GM23248 (cell line): ENCODE measurements at places on chromosomes 3 and 15. TPM values are rescaled to one million over a fixed set of nuclear protein-coding genes. Genes with fewer than 3 reads are reported as not detected.

Gene TLR9
- total RNA-seq = not detected in 2 replicates

Gene ZNF35
- total RNA-seq = 7.3 and 21.8 TPM in 2 replicates

Gene RBPMS2
- total RNA-seq = not detected in 2 replicates

Gene CRABP1
- total RNA-seq = not detected in 2 replicates

Gene SLC28A1
- total RNA-seq = not detected in 2 replicates

Gene KNG1
- not detected in 2 replicates for total RNA-seq

Gene MESP1
- not detected in 2 replicates for total RNA-seq

Gene TTC23
- total RNA-seq = 18.6 and 21.0 TPM in 2 replicates

Gene PLA2G4E
- not detected in 2 replicates for total RNA-seq

Gene GALNT15
- 11.7 and 12.9 TPM in 2 replicates for total RNA-seq

Gene CCR2
- total RNA-seq = not detected in 2 replicates

- no peaks in the 10 kb centered on the region for H3K27me3 ChIP-seq
- no peak overlapping the region for H3K4me3 ChIP-seq
- no peak for DNase-seq
- no peaks in the 10 kb centered on the region for H3K4me1 ChIP-seq
- no peak overlapping the region for H3K27ac ChIP-seq
These were observed 69.3 kb downstream of the CLSTN2 start for GRCh38 chr3:140004271-140004670.

- no peaks in the 10 kb centered on the region for H3K27me3 ChIP-seq
- no peak overlapping the region for H3K4me3 ChIP-seq
These were observed 46.9 kb upstream of the PPP2R3A start for GRCh38 chr3:135918600-135918999.

GRCh38 chr3:138303474-138303873 lies 26.2 kb downstream of the NME9 start:
- no peak for DNase-seq
- no peaks in the 10 kb centered on the region for H3K4me1 ChIP-seq
- no peaks in the 10 kb centered on the region for H3K27me3 ChIP-seq
- H3K36me3 ChIP-seq = no peaks in the 10 kb centered on the region

GRCh38 chr3:110528305-110529121 lies 543.1 kb upstream of the NECTIN3 start:
- no peaks in the 10 kb centered on the region for H3K36me3 ChIP-seq
- no peak overlapping the region for H3K4me3 ChIP-seq
- H3K4me1 ChIP-seq = peaks cover 39% of the 10 kb centered on the region

- DNase-seq = peak; percentile 92
- no peaks in the 10 kb centered on the region for H3K36me3 ChIP-seq
These were observed 34.0 kb upstream of the DUSP7 start for GRCh38 chr3:52090131-52090932.

GRCh38 chr15:66833371-66833770 lies 131.3 kb downstream of the SMAD6 start:
- no peaks in the 10 kb centered on the region for H3K27me3 ChIP-seq
- H3K36me3 ChIP-seq = no peaks in the 10 kb centered on the region
- H3K4me1 ChIP-seq = peaks cover 42% of the 10 kb centered on the region
- DNase-seq = no peak
- no peak overlapping the region for H3K4me3 ChIP-seq
- H3K27ac ChIP-seq = peak overlapping the region; percentile 82

DNA sequence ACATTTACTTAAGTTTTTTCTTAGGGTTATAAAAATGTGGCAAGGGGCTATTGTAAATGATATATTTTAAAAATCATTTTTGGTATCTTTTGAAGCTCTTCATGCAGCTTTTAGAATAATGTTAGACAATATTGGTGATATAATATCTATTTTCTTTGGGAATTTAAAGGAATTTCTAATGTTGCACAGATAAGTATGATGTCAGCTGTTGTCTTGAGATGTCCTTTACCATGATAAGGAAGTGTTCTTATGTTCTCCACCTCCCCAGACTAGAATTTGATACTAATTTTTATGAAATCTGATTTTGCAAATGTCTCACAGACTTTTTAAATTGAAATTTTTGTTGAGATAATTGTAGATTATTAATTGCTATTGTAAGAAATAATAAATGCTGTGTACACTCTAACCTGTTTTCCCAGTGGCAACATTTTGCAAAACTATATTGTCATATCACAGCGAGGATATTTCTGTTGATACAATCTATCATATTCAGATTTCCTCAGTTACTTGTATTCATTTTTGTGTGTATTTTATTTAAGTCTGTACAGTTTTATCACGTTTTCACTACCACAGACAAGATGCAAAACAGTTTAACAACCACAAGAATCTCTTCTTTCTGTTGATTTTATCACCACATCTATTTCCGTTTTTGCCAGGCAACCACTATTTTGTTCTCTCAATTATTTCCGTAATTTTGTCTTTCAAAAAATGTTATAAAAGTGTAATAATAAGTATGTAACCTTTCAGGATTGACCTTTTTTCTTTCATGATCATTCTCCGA lies 55.4 kb downstream of the SPRED1 start:
- peaks cover 28% of the 10 kb centered on the region; the same call in 1 of the 2 replicates for H3K36me3 ChIP-seq
- no peak overlapping the region for H3K4me3 ChIP-seq
- DNase-seq = no peak
- H3K4me1 ChIP-seq = 0 out of 2 replicates have a peak, but pooled peaks cover 8% of the 10 kb centered on the region
- H3K27ac ChIP-seq = no peak overlapping the region

- DNase-seq = peak; percentile 12
- 0 out of 2 replicates have a peak, but pooled peaks cover 6% of the 10 kb centered on the region for H3K27me3 ChIP-seq
- H3K4me3 ChIP-seq = no peak overlapping the region
- H3K27ac ChIP-seq = no peak overlapping the region
- H3K4me1 ChIP-seq = no peaks in the 10 kb centered on the region
These were observed 76.2 kb upstream of the LARS2 start for GRCh38 chr3:45311953-45312801.

GRCh38 chr15:90036806-90037510 lies 35.8 kb downstream of the ZNF710 start:
- no peaks in the 10 kb centered on the region for H3K36me3 ChIP-seq
- H3K27ac ChIP-seq = no peak overlapping the region
- DNase-seq = no peak
- H3K4me1 ChIP-seq = peaks cover 24% of the 10 kb centered on the region
- no peaks in the 10 kb centered on the region for H3K27me3 ChIP-seq

GRCh38 chr15:90799639-90800170 lies 68.7 kb upstream of the FURIN start:
- H3K27ac ChIP-seq = no peak overlapping the region
- no peaks in the 10 kb centered on the region for H3K36me3 ChIP-seq
- H3K4me3 ChIP-seq = no peak overlapping the region
- H3K4me1 ChIP-seq = no peaks in the 10 kb centered on the region
- no peak for DNase-seq

- H3K4me1 ChIP-seq = peaks cover 35% of the 10 kb centered on the region
- no peak overlapping the region for H3K4me3 ChIP-seq
- H3K27ac ChIP-seq = no peak overlapping the region
- no peaks in the 10 kb centered on the region for H3K27me3 ChIP-seq
- 0 out of 2 replicates have a peak, but pooled peaks cover 10% of the 10 kb centered on the region for H3K36me3 ChIP-seq
These were observed 358.9 kb downstream of the RBMS3 start for GRCh38 chr3:29639578-29640290.

GRCh38 chr3:13801361-13802204 lies 78.3 kb downstream of the WNT7A start:
- peaks cover 11% of the 10 kb centered on the region for H3K27me3 ChIP-seq
- no peak overlapping the region for H3K4me3 ChIP-seq
- H3K4me1 ChIP-seq = no peaks in the 10 kb centered on the region
- H3K36me3 ChIP-seq = no peaks in the 10 kb centered on the region

DNA sequence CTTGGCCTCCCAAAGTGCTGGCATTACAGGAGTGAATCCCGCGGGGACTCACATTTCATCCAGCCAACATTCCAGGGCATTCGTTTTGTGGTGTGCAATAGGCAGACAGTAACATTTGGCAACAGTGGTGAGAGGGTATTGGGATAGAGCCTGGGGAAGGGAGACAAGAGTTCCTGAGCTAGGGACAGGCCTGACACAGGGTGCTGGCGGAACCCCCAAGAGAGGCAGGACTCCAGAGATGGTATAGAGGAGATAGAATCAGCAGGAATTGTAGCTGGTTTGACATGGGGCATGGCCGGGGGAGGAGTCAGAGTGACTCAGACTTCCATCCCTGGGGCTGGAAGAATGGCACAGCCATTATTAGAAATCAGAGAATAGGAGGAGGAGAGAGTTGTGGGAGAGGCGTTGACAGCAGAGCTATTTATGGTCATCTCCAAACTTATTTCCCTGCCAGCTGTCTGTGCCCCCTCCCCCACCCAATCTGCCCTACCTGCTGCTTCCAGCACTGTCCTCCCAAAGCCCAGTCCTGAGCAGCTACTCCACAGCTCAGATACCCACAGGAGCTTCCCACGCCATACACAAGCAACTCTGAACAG lies 4.4 kb upstream of the IDH2 start:
- no peak overlapping the region for H3K27ac ChIP-seq
- no peaks in the 10 kb centered on the region for H3K36me3 ChIP-seq
- H3K4me1 ChIP-seq = peaks cover 10% of the 10 kb centered on the region; the same call in 1 of the 2 replicates
- H3K4me3 ChIP-seq = no peak overlapping the region
- peak; percentile 73 for DNase-seq

- no peaks in the 10 kb centered on the region for H3K27me3 ChIP-seq
- no peak within 1 kb of the TSS for H3K27ac ChIP-seq
- DNase-seq = no peak
- no peaks in the 10 kb centered on the region for H3K36me3 ChIP-seq
- H3K4me3 ChIP-seq = no peak within 1 kb of the TSS
These were observed at the start of gene CCR4 for GRCh38 chr3:32951410-32951811. TSS of gene CCR4 (plus strand) at chr3:32951644. CDS start at chr3:32953423, 1,779 bp downstream.

- no peaks in the 10 kb centered on the region for H3K36me3 ChIP-seq
- H3K27ac ChIP-seq = no peak overlapping the region
- H3K27me3 ChIP-seq = peaks cover 6% of the 10 kb centered on the region
- peak; percentile 48 for DNase-seq
- H3K4me1 ChIP-seq = 0 out of 2 replicates have a peak, but pooled peaks cover 3% of the 10 kb centered on the region
- H3K4me3 ChIP-seq = no peak overlapping the region
These were observed 12.4 kb downstream of the NTRK3 start for GRCh38 chr15:88243895-88244787.

DNA sequence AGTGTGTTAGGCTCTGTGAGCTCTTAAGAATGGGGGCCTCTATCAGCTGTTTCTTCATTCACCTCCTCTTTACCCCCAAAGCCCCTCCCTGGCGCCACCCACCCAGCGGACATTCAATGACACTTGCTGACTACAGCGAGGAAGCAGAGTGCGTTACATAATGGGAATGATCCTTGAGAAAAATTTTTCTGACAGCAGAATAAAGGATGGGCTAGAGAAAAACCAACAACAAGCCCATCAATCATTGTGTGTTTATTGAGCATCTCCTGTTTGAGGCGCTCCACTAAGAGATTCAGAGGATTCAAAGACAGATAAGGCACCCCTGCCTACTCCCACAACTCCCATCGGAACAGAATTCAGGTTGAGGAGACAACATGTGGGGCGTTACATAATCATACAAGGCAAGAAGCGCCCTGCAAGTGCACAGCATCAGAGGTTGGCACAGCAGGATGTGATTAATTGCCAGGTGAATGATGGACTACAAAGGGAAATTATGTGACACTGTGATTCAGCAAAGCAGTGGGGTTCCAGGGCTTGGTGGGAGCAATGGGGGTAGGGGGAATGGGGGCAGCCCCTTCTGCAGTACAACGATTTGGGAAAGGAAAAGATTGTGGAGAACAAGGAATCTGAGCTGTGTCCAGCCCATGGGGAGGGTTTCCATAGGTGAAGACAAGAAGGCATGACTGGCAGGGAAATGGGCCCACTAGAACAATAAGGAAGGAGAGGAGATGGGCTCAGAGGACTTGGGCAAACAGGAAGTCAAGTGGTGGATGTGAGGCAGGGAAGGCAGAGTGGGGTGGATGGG lies 141.3 kb upstream of the ATP2B2 start:
- no peak overlapping the region for H3K4me3 ChIP-seq
- no peak overlapping the region for H3K27ac ChIP-seq
- no peak for DNase-seq
- no peaks in the 10 kb centered on the region; the same call in 1 of the 2 replicates for H3K27me3 ChIP-seq
- H3K4me1 ChIP-seq = no peaks in the 10 kb centered on the region
- H3K36me3 ChIP-seq = no peaks in the 10 kb centered on the region

- H3K27me3 ChIP-seq = no peaks in the 10 kb centered on the region
- H3K27ac ChIP-seq = no peak overlapping the region
- no peak overlapping the region for H3K4me3 ChIP-seq
- no peak for DNase-seq
- no peaks in the 10 kb centered on the region for H3K4me1 ChIP-seq
These were observed 207.6 kb downstream of the ADAMTS17 start for GRCh38 chr15:100134089-100134583.

- peaks cover 11% of the 10 kb centered on the region for H3K4me1 ChIP-seq
- H3K27me3 ChIP-seq = no peaks in the 10 kb centered on the region
These were observed 50.5 kb upstream of the CSPG4 start for GRCh38 chr15:75763137-75763611.

GRCh38 chr15:95556225-95556624 lies 774.3 kb upstream of the NR2F2 start:
- H3K4me3 ChIP-seq = no peak overlapping the region
- no peak for DNase-seq
- no peaks in the 10 kb centered on the region for H3K36me3 ChIP-seq
- H3K27ac ChIP-seq = no peak overlapping the region
- H3K4me1 ChIP-seq = peaks cover 35% of the 10 kb centered on the region

DNA sequence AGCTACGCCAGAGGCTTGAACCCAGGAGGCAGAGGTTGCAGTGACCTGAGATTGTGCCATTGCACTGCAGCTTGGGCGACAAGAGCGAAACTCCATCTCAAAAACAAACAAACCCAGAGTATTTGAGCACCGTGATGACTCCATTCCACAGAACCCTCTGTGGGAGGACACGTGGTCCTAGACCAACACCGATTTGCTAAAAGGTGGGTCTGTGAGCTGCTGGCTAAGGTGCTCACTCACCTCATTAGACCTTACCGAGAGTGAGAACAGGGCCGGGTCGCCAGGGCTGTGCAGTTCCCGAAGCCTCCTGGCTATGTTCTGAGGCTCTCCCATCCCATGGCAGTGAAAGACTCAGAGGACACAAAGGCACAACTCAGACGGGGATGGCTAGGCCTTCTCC lies 17.9 kb downstream of the ABHD2 start:
- H3K27ac ChIP-seq = no peak overlapping the region
- no peak overlapping the region for H3K4me3 ChIP-seq
- peaks cover 44% of the 10 kb centered on the region for H3K4me1 ChIP-seq
- no peak for DNase-seq

GRCh38 chr15:30859091-30859874 lies 44.4 kb upstream of the FAN1 start:
- H3K27ac ChIP-seq = no peak overlapping the region
- H3K36me3 ChIP-seq = no peaks in the 10 kb centered on the region
- DNase-seq = peak; percentile 61
- H3K4me1 ChIP-seq = no peaks in the 10 kb centered on the region
- no peak overlapping the region for H3K4me3 ChIP-seq

DNA sequence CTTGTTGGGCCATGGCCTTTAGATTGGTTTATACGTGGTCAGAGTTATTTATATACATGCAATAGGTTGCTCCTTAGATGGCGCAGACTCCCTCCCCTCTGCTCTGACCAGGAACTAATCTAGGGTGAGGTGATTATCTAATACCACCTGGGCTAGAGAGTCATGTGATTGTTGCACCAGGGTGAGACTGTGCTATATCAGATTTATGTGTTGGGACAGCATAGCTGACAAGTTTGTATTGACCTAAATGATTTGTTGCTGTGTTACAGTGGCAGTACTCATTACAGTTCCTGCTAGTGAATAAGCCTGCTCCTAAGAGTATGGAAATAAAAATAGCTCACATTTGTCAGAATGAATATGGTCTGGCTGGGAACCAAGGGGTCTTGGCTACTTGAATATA lies 7.2 kb upstream of the IQCF6 start:
- no peaks in the 10 kb centered on the region for H3K36me3 ChIP-seq
- H3K4me3 ChIP-seq = no peak overlapping the region
- H3K27ac ChIP-seq = no peak overlapping the region
- H3K27me3 ChIP-seq = 0 out of 2 replicates have a peak, but pooled peaks cover 4% of the 10 kb centered on the region
- H3K4me1 ChIP-seq = no peaks in the 10 kb centered on the region

GRCh38 chr3:10822708-10823515 lies 6.9 kb downstream of the SLC6A11 start:
- H3K27me3 ChIP-seq = peaks cover 11% of the 10 kb centered on the region
- H3K4me3 ChIP-seq = no peak overlapping the region
- DNase-seq = no peak
- no peaks in the 10 kb centered on the region for H3K36me3 ChIP-seq
- no peak overlapping the region for H3K27ac ChIP-seq
- no peaks in the 10 kb centered on the region for H3K4me1 ChIP-seq
